ENCODE measurements at places on chromosomes 4 and X.
A peak's percentile ranks its signal among the peaks of the same experiment; 100 is the strongest.

GRCh38 chr4:128862608-128863311, 53.3 kb downstream of the JADE1 start:
- no peak for DNase-seq

- no peak for DNase-seq
These were observed 235.7 kb upstream of the MAGEB16 start for GRCh38 chrX:35562395-35562794.

- DNase-seq = no peak
These were observed 21.8 kb downstream of the ANK2 start for GRCh38 chr4:113071274-113071673.

GRCh38 chrX:70433848-70434351, 10.7 kb upstream of the DLG3 start:
- DNase-seq = peak; percentile 85

DNA sequence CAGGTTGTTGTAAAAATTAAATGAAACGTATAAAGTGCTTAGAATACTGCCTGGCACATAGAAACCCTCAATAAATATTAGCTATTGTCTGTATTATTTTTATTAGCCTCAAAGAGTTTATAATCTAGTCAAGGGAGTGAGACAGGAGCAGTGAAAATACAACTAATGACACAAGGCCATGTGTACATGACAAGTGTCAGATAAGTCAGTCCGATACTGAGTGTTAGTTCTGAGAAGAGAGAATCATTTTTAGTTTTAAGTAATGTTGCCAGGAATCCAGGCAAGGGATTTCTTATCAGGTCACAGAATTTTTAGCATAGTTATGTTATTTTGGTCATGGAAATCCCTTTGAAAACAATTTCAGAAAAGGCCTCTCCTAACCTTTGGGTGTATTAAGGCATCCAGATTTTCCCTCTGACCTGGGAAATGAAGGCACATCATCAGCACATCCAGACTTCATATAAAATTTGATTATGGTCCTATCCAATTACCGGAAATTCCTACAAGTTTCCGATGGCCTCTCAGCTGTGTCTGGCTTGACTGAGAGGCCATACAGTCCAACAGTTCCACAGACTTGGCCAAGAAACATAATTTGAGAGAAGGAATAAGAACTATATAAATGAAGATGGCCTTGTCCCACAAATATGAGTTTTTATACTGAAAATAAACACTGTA, 35.7 kb downstream of the PPARGC1A start:
- DNase-seq = no peak

GRCh38 chr4:112234952-112235609, 3.5 kb downstream of the AP1AR start:
- peak; percentile 40 for DNase-seq

DNA sequence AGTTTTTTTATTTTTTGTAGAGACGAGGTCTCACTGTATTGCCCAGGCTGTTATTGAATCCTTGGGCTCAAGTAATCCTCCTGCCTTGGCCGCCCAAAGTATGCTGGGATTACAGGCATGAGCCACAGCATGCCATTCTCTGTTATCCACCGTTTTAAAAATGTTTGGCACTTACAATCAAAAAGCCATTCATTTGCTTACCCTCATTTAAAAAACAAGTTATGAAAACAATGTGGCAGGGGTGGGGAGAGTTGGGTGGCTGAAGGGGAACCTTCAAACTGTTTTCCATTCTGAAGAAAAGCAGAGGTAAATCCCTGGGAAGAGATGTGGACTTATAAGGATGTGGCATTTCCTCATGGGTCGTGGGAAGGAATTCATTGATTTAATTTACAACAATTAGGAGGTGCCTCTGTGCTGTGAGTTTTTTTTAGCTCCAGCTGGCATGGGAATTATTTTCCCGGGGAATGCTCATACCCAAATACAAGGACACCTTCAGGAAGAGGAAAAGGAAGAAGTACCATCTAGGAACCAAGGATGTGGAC, 103.5 kb downstream of the MID1 start:
- DNase-seq = no peak

- no peak for DNase-seq
These were observed 54.2 kb downstream of the SLC9A6 start for GRCh38 chrX:136039485-136039884.

GRCh38 chr4:6916587-6917460, 7.2 kb downstream of the TBC1D14 start:
- DNase-seq = peak; percentile 51

DNA sequence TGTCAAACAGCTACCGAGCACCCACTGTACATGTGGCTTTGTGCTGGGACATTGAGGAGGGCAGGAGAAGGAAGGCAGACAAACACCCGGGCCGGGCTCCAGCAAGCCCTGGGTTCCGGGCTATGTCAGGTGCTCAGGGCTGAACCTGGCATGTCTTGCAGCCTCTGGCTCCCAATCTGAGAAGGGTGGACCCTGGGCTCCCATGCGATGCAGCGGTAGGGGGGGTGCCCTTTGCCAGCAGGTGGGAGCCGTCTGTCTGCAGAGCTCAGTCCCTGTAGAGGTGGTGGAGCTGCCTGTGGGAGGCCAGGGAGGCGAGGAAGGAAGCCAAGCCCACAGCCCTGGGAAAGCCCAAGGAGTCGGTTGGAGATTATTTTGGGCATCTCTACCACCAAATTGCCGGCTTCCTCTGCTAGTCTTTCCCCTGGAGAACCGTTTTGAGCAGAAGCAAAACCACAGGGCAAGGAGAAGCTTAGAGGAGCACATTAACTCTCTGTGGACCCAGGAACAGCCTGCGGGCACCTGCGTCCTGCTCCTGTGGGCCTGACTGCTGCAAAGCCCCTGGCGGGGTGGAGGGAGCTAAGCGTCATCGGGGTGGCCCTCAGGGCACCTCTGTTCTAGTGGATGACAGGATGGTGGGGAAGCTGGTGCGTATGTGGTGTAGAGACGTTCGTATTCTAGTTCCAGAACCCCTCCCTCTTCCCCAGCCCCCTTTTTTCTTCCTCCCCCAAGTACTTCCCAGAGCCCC, 10.3 kb downstream of the CPZ start:
- no peak for DNase-seq

DNA sequence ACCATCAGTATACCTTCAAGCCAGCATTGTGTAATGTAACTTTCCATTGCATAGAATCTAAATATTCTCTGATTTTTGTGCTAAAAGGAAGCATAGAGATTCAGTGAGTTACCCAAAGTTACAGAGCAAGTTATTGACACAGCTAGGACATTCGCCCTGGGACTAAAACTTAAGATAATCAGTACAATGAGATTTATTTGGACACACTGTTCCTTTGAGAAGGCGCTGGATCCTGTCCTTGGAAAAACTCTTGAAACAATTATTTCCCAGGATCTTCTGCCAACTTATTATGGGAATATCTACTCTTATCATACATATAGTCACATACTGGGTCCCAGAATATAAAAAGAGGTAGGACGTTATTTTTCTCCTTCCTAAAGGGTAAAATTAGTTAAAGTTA, 392.0 kb downstream of the UBE2NL start:
- DNase-seq = no peak

DNA sequence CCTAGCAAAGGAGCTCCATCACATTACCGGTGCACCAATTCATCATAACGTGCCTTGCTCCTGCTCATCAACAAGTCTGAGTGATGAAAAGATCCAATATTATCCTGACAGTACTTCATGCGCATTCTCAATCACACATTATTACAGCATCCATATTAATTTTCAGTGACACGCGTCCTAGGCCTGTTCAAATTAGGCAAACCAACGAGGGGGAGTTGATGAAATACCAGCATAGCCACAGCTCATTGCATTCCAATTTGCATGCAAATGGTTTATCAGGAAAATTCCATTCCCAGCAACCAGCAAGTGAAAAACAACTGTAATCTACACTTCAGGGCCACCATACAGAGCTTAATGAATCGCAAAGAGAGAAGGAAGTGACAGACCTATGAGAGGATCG, 236.9 kb downstream of the DCLK2 start:
- DNase-seq = no peak

- DNase-seq = no peak
These were observed 113.4 kb downstream of the ZAR1 start for GRCh38 chr4:48603366-48604003.

GRCh38 chr4:136302566-136302965, 1229.7 kb downstream of the PCDH18 start:
- no peak for DNase-seq

DNA sequence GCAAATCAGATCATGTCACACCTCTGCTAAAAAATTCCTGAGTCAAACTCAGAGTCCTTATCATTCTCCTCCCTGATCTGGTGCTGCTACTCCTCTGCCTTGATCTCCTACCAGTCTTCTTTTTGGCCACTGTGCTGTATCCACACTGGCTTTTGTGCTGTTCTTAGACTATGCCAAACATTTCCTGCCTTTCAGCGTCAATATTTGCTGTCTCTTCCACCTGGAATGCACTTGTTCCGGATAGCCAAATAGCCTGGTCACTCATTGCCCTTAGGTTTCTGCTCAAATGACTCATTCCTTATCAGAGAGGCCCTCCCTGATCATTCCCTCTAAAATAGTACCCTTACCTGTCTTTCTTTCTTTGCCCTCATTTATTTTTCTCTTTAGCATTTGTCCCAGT, 24.4 kb upstream of the RP2 start:
- DNase-seq = no peak

DNA sequence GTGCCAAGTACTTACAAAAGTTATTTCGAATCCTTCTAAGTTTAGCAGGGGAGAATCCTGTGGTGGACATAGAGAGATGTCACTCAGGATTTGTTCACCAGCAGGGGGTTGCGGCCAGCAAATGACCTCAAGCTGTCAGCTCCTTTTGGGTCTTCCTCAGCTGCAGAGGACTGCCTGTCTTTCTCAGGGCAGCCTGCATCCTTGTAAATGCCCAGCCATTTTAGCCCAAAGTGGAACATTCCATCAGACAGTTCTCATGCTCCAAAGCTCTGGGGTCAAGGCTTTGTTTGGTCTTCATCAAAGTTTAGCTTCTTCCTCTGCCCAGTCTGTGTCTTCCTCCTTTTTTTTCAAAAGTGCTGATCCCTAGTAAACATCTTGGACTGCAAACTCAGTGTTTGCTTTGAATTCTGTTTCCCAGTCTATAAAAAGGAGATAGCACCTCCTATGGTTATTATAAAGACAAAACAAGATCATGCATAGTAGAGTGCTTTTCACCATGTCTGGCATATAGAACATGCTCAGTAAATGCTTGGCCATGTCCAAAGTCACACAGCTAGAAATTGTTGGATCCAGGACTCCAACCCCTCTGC, 156.4 kb upstream of the GATB start:
- no peak for DNase-seq

DNA sequence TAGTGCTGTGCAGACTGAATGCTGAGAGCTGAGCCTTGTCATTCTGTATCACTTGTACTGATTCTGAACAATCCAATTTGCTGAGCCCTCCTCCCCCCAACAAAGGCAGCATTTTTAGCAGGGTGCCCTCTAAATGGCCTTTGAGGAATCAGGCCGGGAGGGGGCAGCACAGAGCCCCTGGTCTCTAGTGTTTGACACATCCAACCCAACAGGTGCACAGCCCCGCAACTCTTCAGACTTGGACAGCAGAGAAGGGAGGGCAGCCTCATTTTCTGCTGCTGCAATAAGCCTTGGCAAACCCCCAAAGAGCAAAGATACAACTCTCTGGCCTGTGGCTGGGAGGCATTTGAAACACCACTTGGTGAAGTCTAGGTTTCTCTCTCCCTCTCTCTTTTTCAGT, 3.4 kb downstream of the ATP1B4 start:
- DNase-seq = peak; percentile 91

DNA sequence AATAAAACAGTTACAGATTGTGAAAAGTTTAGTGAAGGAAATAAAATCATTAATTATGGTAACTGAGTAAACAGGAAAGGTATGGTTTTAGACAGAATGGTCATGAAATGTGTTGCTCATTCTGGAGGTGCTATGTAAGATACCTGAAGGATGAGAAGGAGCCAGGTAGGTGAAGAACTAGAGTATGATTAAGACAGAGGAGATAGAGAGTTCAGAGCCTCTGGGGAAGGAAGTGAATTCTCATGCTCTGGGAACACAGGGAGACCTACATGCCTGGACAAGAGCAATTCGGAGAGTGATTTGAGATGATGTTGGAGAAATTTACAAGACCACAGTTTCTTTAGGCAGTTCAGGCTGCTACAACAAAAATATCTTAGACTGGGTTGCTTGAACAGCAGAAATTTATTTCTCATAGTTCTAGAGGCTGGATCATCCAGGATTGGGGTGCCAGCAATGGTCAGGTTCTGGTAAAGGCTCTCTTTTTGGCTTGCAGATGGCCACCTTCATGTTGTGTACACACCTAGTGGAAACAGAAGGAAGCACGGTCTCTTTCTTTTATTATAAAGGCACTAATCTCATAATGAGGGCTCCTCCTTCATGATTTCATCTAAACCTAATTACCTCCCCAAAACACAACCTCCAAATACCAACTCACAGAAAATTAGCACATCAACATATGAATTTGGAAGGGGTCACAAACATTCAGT, 1416.1 kb downstream of the PCDH7 start:
- no peak for DNase-seq

- no peak for DNase-seq
These were observed 799.8 kb downstream of the RAPGEF2 start for GRCh38 chr4:159902648-159903047.

DNA sequence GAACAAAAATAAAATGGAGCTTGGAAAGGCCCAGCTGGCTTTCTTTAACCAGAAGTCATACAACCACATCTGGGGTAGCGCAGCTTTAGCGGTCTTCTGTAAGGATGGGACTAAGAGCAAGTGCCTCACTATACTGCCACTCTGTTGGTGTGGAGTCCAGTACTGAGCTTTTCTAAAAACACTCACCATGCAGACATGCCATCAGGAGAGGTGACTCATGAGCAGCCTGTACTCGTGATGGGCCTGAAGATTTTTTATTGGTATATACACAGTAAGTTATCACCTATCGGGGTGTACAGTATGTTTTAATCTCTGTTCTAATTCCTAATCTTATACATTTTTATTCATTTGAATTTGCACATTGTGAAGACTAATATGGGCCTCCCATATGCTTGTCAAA, 9.6 kb downstream of the PPP3CA start:
- DNase-seq = no peak

DNA sequence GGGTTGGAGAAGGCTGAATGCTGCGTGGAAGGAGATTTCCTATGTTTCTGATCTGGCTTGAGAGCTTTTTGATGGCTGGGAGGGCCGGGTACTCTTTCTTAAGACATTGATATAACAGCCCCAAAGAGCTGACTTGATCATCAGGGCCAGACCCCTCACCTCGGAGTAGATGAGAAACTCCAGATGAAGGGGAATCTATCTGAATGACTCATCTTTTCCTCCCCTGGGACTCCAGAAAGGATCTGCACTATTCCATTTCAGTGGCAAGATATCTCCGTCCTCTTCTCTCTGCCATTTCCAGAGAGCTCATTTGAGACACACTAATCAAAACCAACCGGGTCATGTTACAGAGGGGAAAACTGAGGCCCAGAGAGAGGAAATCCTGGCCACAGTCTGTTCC, 92.9 kb upstream of the MSX1 start:
- no peak for DNase-seq

- DNase-seq = no peak
These were observed 244.3 kb downstream of the GPAT3 start for GRCh38 chr4:83780053-83780733.

GRCh38 chr4:170305627-170306026, 215.9 kb upstream of the AADAT start:
- DNase-seq = no peak

All from SJCRH30 (cell line).